Fibroblast of lung (primary cell): ENCODE measurements at places on chromosomes 16 and 17. TPM values are rescaled to one million over a fixed set of nuclear protein-coding genes. Genes with fewer than 3 reads are reported as not detected.

The TPSG1 gene
- not detected in 2 replicates for total RNA-seq

The SOST gene
- total RNA-seq: not detected in 2 replicates

The EVPL gene
- not detected in 2 replicates for total RNA-seq

The CSH2 gene
- total RNA-seq: not detected in 2 replicates

The NOS2 gene
- total RNA-seq: under 0.01 TPM in 1 of 2 replicates, not detected in the other

The NACA2 gene
- not detected in 2 replicates for total RNA-seq

The KRT28 gene
- not detected in 2 replicates for total RNA-seq

The YBX2 gene
- under 0.01 TPM in 1 of 2 replicates, not detected in the other for total RNA-seq

GRCh38 chr17:49549311-49549605 lies 26.4 kb upstream of the NXPH3 start:
- no peaks in the 10 kb centered on the region for H3K36me3 ChIP-seq
- H3K27me3 ChIP-seq: no peaks in the 10 kb centered on the region
- no peaks in the 10 kb centered on the region for H3K4me1 ChIP-seq
- H3K4me3 ChIP-seq: no peak overlapping the region
- DNase-seq: no peak
- H3K27ac ChIP-seq: no peak overlapping the region

DNA sequence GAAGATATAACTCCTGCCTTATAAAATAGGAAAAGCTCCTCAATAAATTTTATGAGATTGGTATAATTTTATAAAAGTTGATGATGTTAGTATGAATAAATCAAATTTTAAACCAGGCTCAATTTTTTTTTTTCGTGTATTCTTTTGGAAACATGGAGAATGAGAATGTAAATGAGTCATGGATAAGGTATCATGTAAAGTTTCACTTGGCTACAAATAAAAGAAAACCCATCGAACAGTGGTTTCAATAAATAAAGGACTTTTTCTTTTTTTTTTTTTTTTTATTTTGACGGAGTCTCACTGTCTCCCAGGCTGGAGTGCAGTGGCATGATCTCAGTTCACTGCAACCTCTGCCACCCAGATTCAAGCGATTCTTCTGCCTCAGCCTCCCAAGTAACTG lies 67.3 kb downstream of the PHKB start:
- no peak overlapping the region for H3K4me3 ChIP-seq
- no peaks in the 10 kb centered on the region for H3K4me1 ChIP-seq
- DNase-seq: no peak

GRCh38 chr16:1821861-1822611 lies 4.6 kb downstream of the HAGH start:
- peaks cover 5% of the 10 kb centered on the region for H3K36me3 ChIP-seq
- no peak overlapping the region for H3K27ac ChIP-seq
- H3K4me3 ChIP-seq: no peak overlapping the region
- no peak for DNase-seq
- H3K27me3 ChIP-seq: no peaks in the 10 kb centered on the region
- no peaks in the 10 kb centered on the region for H3K4me1 ChIP-seq

DNA sequence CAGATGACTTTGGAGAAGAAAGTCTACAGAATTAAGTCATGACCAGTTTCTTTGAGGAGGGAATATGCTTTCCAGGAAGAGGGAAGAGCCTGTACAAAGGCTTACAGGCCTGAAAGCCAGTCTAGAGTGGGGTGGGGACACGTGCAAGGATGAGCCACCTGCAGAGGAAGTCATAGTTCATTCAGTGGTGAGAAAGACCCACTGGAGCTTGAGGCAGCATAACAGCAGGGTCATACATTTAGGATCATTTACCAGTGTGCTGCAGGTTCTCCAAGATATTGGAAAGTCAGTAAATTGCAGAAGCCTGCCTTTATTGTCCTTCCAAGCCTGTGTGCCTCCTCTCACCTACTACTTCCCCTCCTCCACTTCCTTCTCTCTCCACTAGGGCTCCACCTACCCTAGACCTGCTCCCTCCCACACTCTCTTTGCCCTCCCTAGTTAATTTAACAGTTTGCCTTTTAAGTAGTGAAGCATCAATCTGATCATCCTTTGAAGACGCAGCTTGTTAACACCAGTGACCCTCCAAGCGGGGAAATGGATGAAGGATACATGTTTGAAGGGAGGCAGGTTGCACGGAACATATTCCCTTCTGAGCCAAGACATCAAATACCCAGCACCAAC lies 40.2 kb downstream of the CDRT15 start:
- no peak overlapping the region for H3K27ac ChIP-seq
- no peak for DNase-seq
- no peaks in the 10 kb centered on the region for H3K4me1 ChIP-seq
- no peak overlapping the region for H3K4me3 ChIP-seq
- no peaks in the 10 kb centered on the region for H3K36me3 ChIP-seq

GRCh38 chr16:29996766-29997250 lies 767 bp downstream of the INO80E start:
- peak overlapping the region; percentile 97 for H3K27ac ChIP-seq
- peaks cover 13% of the 10 kb centered on the region for H3K36me3 ChIP-seq
- no peaks in the 10 kb centered on the region for H3K27me3 ChIP-seq
- H3K4me3 ChIP-seq: peak overlapping the region; percentile 90

- H3K4me1 ChIP-seq: no peaks in the 10 kb centered on the region
- no peaks in the 10 kb centered on the region for H3K36me3 ChIP-seq
- no peak overlapping the region for H3K27ac ChIP-seq
Observed at GRCh38 chr17:10471858-10472257, 2.5 kb upstream of the MYH4 start.

DNA sequence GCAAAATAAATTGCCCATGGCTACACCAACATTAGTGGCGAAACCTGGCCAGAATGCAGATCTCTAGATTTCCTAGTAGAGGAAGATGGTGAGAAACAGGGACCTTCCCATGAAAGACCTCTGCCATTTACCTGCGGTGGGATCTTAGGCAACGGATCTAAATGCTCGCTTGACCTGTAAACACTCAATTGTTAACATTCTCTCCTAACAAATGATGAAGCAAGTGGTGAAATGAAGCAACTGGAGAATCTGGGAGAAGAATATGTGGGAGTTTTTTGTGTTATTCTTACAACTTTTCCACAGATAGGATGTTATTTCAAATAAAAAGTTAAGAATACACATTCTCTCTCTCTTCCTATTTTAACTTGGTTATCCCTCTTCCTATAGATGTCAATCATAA lies 56.6 kb downstream of the SMG6 start:
- H3K4me1 ChIP-seq: peaks cover 16% of the 10 kb centered on the region
- peaks cover 2% of the 10 kb centered on the region for H3K36me3 ChIP-seq
- no peaks in the 10 kb centered on the region for H3K27me3 ChIP-seq
- no peak overlapping the region for H3K4me3 ChIP-seq

GRCh38 chr17:61337290-61337689 lies 62.4 kb upstream of the TBX2 start:
- H3K4me3 ChIP-seq: no peak overlapping the region
- H3K4me1 ChIP-seq: peaks cover 32% of the 10 kb centered on the region
- H3K27me3 ChIP-seq: no peaks in the 10 kb centered on the region
- no peaks in the 10 kb centered on the region for H3K36me3 ChIP-seq
- peak; percentile 32 for DNase-seq

DNA sequence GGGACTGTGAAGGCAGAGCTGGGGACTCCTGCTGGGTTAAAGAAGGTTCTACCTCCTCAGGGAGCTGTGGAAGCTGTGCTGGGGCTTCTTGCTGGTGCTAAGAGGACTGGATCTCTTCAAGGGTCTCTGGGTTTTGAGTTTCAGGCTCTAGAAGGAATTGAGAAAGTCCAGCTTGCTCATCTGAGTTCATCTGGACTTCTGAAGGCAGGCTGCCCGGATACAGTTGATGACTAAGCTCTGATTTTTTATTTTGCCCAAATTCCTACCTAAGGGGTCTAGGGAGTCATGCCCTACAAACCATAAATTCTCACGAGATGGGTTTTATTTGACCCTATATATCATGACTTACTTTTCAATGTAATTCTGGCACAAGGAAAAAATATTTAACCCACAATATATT lies 46.8 kb upstream of the TMEM97 start:
- no peak overlapping the region for H3K4me3 ChIP-seq
- DNase-seq: no peak
- H3K27me3 ChIP-seq: peaks cover 15% of the 10 kb centered on the region
- H3K4me1 ChIP-seq: no peaks in the 10 kb centered on the region
- H3K36me3 ChIP-seq: no peaks in the 10 kb centered on the region
- no peak overlapping the region for H3K27ac ChIP-seq

GRCh38 chr16:50121721-50122445 lies 31.2 kb upstream of the TENT4B start:
- no peaks in the 10 kb centered on the region for H3K36me3 ChIP-seq
- no peak for DNase-seq
- no peak overlapping the region for H3K4me3 ChIP-seq
- peaks cover 3% of the 10 kb centered on the region for H3K27me3 ChIP-seq
- no peak overlapping the region for H3K27ac ChIP-seq

- H3K27ac ChIP-seq: no peak overlapping the region
- no peak for DNase-seq
- H3K36me3 ChIP-seq: no peaks in the 10 kb centered on the region
- H3K27me3 ChIP-seq: no peaks in the 10 kb centered on the region
Observed at GRCh38 chr16:87826798-87827587, 42.3 kb downstream of the SLC7A5 start.

DNA sequence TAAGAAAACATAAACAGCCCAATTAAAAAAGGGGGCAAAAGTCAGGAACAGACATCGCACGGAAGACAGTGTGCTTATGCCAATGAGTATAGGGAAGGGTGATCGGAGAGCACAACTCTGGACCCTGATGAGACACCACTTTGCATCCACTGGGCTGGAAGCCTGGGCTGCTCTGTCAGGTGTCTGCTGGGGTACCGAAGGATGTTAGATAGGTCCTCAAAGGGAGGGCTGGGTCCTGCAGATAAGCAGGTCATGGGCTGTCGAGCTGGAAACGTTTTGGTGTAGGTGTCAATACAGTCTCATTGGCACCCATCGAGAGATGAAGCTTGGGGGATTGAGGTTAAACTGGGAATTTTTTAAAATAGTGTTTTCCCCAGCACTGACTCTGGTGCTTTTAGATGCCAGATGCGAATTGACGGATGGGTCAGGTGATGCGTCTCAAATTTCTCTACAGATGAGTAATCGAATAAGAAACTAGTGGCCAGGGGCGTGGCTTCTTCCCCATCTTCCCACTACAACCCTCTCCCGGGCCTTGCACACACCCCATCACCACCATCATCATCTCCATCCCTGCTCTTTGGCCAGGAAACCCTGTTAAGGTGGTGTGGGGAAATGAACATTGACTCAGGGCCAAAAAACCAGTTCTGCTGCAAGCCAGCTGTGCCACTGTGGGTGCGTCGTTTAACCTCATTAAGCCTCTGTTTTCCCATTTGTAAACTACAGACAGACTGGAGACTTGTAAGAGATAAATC lies 47.8 kb upstream of the IRF8 start:
- peaks cover 3% of the 10 kb centered on the region for H3K27me3 ChIP-seq
- H3K36me3 ChIP-seq: no peaks in the 10 kb centered on the region
- H3K4me3 ChIP-seq: no peak overlapping the region
- no peaks in the 10 kb centered on the region for H3K4me1 ChIP-seq

- peaks cover 40% of the 10 kb centered on the region for H3K4me1 ChIP-seq
- peak overlapping the region; percentile 89 for H3K27ac ChIP-seq
- peak; percentile 88 for DNase-seq
- H3K27me3 ChIP-seq: no peaks in the 10 kb centered on the region
- H3K4me3 ChIP-seq: no peak overlapping the region
Observed at GRCh38 chr17:72392056-72393010, 271.5 kb downstream of the SOX9 start.

DNA sequence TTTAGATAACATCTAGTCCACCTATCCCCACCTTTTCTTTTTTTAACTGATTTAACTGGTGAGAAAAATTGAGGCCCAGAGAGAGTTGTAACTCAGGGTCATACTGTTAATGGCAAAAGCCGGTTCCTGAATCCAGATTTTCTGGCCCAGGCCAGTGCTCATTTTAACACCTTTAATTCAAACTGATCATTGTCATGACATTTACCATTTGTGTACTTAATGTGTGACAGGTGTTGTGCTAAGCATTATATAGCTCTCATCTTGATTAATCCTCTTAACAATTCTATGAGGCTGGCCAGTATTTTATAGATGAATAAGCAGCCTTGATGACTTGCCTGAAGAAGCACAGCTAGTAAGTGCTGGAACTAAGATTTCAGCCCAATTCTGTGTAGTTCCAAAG lies 14.4 kb downstream of the RHOT1 start:
- no peaks in the 10 kb centered on the region for H3K27me3 ChIP-seq

GRCh38 chr17:17782523-17783115 lies 54.2 kb downstream of the SREBF1 start:
- H3K27me3 ChIP-seq: no peaks in the 10 kb centered on the region
- peak; percentile 30 for DNase-seq
- H3K36me3 ChIP-seq: no peaks in the 10 kb centered on the region
- H3K4me1 ChIP-seq: peaks cover 19% of the 10 kb centered on the region

DNA sequence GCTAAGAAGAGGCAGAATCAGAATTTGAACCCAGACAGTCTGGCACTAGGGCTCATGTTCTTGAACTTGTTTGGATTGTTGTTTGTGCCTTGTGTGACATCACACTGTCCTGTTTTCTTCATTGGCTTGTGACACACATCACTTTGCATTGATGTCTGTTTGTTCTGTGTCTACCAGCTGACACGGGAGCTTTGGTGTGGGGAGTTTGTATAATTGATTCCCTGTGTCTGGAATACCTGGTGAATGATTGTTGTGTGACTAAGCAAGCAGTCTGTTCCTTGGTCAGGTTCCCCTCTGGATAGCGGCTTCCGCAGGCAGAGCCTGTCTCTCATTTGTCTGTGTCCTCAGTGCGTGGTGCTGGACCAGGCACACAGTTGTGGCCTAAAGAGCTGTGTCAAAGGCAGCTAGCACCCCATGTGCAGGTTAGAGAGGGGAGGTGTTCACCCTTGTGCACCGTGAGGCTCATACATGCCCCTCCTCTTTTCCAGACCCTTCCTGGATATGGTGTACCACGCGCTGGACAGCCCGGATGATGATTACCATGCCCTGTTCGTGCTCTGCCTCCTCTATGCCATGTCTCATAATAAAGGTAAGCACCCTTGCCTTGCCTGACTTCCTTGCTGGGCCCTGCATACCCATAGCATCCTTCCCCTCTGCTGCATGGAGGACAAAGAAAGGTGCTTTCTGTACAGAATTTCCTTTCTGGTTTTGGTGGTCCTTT lies 80.1 kb downstream of the CLEC16A start:
- peaks cover 1% of the 10 kb centered on the region for H3K36me3 ChIP-seq
- no peak overlapping the region for H3K27ac ChIP-seq
- H3K4me1 ChIP-seq: peaks cover 3% of the 10 kb centered on the region
- H3K4me3 ChIP-seq: no peak overlapping the region
- peak; percentile 73 for DNase-seq

DNA sequence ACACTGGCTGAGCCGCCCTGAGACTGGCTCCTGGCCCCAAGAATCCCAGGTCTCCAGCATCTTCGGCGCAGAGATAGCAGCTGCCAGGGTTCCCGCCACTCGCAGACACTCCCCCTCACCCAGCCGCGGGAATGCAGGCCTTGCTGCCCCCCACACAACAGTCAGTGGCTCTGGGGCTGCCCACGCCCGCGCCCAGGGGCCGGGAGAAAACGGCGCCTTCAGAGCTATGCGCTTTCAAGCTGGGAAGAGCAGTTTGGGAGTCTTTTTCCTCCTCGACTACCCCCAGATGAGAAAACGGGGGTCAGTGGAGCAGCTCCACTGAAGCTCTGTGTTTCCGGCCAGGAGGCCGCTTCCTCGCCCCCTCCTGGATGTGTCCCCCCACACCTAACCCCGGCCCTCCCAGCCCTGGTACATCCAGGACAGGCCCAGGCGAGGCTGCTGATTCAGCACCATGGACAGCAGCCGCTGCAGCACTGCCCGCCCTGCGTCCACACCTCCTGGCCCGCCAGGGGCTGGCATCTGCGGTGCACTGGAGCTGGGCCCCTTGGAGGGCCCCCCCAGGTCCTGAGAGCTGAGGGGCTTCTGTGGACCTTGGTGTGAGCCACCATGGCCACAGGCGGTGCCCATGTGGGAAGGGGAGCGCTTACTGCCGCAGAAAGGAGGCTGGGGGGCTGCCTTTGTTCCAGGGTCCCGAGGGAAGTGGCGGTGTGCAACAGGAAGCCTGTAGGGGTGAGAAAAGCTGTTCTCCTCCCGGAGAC lies 35.7 kb downstream of the CACNA1H start:
- H3K27me3 ChIP-seq: no peaks in the 10 kb centered on the region
- no peak overlapping the region for H3K27ac ChIP-seq
- no peaks in the 10 kb centered on the region for H3K36me3 ChIP-seq
- no peak overlapping the region for H3K4me3 ChIP-seq
- H3K4me1 ChIP-seq: no peaks in the 10 kb centered on the region
